Activated T-helper 1 cell treated with anti-CD3 and anti-CD28 coated beads, Interleukin-2, amount 50 U/mL, for 16 hours (primary cell): ENCODE measurements at places on chromosomes 5 and 9.

- no peak for DNase-seq
Measured at GRCh38 chr9:106772523-106773290, 90.3 kb upstream of the ZNF462 start.

DNA sequence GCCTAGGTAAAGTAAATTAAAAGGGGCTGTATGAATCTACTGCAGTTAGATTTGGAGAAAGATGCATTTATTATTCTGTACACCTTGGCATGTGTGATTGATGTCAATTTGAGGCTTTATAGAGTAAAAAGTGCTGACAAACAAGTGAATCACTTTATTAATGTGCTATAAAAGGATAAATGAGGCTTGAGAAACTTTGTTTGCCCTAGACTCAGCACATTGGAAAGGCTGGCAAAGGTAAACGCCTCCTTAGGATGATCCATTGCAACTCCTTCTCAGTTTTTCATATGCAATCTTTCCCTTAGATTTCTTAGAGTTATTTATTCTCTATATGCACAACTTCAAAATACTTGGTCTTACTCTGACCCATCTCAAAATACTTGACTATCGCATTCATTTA is 369.0 kb downstream of the HINT1 start:
- no peak for DNase-seq

DNA sequence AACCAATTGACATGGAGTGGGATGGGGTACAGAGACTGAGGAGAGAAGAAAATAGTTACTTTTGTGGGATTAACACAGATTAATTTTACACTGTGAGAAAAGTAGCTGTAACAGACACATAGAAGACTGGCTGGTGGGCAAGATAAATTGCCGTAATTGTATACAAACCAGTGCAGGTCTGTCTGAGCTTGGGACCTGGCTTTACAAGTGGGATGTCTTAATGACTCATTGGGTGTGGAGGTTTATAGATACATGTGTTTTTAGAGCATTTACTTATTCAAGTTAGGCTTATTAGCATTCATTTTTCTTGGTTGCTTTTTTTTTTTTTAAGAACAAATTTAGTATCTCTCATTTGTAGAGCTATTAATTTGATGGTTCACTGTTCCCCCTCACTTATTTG is 37.5 kb downstream of the SLC44A1 start:
- DNase-seq: no peak

DNA sequence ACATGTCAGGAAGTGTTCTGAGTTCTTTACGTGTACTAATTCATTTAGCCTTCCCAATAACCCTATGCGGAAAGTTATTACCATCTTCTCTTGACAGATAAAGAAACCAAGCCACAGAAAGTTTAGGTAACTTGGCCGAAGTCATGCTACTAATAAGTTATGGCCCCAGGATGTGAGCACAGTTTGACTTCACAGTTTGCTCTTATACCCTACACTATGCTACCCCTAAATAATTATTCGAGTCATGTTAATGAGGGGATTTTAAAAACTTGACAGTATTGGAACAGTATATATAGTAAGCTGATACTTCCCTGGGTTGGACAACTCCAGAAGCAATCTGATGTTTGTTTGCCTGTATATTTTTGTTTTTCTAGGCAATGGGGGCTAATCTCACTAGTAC is 29.4 kb upstream of the PDCD1LG2 start:
- no peak for DNase-seq

- DNase-seq: no peak
Measured at GRCh38 chr9:135865531-135865930, 41.8 kb downstream of the CAMSAP1 start.

- peak; percentile 17 for DNase-seq
Measured at GRCh38 chr5:56200971-56201666, 32.0 kb downstream of the ANKRD55 start.

DNA sequence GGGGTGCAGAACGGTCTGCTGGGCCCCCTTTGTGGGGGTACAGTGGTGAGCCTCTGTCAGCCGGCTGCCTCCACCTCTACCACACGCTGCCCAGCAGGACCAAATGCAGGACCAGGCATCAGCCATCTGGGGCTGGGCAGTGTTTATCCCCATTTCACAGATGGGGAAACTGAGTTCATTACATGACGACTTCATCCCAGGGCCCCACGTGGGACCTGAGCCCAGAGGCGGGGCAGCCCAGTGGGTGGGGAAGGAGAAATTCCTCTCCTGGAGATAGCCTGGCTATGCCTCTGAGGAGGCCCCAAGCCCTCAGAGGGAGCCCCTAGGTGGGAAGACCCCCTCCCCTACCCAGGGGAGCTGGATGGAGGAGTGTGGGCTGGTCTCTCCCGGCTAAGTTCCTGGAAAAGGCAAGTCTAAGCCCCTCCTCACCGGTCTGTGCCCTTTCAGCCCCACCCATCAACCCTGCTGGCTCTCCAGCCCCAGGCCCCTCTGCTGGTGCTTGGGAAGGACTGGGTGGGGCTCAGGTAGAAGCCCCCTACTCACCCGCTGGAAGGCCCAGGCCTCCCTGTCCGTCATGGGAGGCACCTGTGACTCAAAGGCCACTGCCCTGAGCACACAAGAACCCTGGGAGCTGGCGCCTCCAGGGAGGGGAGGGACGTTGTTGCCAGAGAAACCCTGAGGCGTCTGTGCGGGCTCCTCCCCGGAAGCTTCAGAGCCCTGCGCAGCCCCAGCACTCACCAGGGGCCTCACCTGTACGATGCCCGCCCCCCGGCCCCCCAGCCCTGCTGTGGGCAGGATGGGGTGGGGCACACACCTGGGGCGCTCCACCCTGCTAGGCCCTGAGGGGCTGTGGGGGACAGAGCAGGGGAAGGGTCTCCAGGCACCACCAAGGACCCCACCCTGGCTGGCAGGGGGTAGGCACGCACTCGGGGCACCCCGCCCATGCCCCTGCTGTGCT is 7.4 kb upstream of the CCDC187 start:
- no peak for DNase-seq

DNA sequence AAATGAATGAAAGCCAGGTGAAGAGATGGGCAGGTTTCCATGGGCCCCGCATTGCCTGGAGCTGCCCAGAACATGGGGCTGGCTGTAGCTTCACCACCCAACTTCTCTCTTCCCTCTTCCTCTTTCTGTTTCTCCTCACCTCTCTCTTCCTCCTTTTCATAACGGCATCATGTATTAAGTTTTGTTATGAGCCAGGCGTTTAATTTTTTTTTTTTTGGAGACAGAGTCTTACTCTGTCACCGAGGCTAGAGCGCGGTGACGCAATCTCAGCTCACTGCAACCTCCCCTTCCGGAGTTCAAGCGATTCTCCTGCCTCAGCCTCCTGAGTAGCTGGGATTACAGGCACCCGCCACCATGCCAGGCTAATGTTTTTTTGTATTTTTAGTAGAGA is 13.0 kb upstream of the SPINK4 start:
- DNase-seq: no peak
